ENCODE measurements at places on chromosomes 7 and 10.

- no peak for DNase-seq
Observed at GRCh38 chr7:109351493-109351892, 781.8 kb downstream of the DNAJB9 start.

- no peak for DNase-seq
Observed at GRCh38 chr10:84397735-84398144, 69.4 kb downstream of the CCSER2 start.

GRCh38 chr7:77396894-77397547 is 19.1 kb downstream of the GSAP start:
- DNase-seq = no peak

- DNase-seq = no peak
Observed at GRCh38 chr10:123133541-123134342, 2.0 kb upstream of the HMX3 start.

- DNase-seq = no peak
Observed at GRCh38 chr7:12294701-12295100, 83.6 kb downstream of the TMEM106B start.

- no peak for DNase-seq
Observed at GRCh38 chr10:95214793-95215192, 20.8 kb downstream of the ACSM6 start.

DNA sequence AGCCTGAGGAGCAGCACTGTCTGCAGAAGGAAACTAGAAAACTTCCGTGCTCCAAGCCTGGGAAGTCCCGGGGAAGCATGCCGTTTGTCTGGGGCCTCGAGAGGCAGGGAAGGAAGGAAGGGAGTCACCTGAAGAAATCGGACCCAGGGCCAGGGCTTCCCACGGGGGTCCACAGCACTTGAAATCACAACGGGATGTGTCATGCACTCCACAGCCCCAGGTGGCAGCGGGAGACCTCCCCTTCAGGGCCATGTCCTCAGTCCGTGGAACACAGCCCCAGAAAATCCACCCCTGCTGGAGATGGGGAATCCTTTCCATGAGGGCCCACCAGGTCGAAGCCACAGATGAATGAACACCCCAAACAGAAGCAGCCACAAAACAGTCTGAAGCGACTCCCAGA is 239.5 kb downstream of the MGMT start:
- DNase-seq = no peak

DNA sequence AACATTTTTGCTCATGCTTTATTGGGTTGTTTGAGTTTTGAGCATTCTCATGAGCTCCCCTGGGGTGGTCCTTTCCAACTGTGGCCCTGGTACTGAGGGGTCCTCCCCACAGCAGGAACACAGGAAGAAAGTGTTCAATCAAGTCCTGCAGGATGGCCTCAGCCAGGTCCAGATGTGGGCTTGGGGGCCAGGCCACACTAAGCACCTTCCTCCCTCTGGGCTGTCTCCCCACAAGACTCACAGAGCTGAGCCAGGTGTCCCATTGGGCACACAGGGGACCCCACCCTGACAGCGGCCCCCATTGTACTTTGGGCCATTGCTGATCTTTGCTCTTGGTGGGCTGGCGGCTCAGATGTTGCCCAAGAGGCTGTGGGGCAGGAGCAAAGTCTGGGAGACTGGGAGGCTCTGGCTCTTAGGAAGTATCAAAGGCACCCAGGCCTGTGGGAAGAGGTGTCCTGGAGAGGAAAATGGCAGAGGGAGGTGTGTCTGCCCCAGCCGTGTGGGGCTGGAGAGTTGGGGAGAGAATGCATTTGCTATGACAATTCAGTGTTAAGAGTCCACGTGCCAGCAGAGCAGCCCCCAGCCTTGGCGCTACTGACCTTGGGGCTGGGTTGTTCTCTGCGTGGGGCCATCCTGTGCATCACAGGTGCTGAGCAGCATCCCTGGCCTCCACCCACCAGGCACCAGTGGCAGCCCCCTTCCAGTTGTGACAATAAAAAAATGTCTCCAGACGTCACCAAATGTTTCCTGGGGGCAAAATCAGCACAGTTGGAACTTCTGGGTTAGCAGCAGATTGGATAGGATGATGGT is 17.8 kb downstream of the SCART1 start:
- no peak for DNase-seq

GRCh38 chr7:77587272-77587671 is 50.2 kb downstream of the PTPN12 start:
- DNase-seq = no peak

DNA sequence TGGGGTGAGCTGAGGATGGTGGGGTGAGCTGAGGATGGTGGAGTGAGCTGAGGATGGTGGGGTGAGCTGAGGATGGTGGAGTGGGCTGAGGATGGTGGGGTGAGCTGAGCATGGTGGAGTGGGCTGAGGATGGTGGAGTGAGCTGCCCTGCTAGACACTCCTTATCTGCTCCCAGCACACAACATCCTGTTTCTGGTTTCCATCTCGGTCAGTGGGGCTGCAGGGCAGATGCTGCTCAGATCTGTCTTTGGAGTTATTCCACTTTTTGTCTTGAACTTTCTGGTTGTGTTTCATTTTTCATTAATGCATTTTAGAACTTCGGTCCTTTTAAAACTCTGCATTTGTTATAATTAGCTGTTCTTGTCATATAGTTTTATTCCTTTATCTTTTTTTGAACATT is 67.9 kb upstream of the ANTXRL start:
- DNase-seq = no peak

DNA sequence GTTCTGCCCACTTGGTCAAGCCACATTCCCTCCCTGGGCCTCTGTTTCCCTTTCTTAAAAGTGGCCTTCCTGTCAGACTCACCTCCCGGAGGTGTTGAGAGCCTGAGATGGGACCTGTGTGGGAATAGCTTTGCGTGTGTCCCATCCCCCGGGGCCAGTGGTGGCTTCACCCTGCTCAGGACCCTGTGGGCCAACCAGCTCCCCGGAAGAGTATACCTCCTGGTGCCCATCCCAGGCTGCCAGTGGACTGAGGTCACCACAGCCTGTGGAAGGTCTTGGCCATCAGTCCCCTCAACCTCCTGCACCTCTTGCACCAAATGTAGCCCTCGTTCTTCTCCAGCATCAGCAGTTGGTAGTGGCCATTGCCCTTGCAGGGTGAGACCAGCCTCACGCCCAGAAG is 145.1 kb downstream of the RGS10 start:
- no peak for DNase-seq

GRCh38 chr10:124124769-124125161 is 31.4 kb upstream of the CHST15 start:
- DNase-seq = no peak

- DNase-seq = no peak
Observed at GRCh38 chr7:73839743-73840714, 2.3 kb downstream of the METTL27 start.

GRCh38 chr10:52729271-52730104 is 43.1 kb downstream of the MBL2 start:
- no peak for DNase-seq

GRCh38 chr7:156460858-156461627 is 179.5 kb upstream of the RNF32 start:
- no peak for DNase-seq

DNA sequence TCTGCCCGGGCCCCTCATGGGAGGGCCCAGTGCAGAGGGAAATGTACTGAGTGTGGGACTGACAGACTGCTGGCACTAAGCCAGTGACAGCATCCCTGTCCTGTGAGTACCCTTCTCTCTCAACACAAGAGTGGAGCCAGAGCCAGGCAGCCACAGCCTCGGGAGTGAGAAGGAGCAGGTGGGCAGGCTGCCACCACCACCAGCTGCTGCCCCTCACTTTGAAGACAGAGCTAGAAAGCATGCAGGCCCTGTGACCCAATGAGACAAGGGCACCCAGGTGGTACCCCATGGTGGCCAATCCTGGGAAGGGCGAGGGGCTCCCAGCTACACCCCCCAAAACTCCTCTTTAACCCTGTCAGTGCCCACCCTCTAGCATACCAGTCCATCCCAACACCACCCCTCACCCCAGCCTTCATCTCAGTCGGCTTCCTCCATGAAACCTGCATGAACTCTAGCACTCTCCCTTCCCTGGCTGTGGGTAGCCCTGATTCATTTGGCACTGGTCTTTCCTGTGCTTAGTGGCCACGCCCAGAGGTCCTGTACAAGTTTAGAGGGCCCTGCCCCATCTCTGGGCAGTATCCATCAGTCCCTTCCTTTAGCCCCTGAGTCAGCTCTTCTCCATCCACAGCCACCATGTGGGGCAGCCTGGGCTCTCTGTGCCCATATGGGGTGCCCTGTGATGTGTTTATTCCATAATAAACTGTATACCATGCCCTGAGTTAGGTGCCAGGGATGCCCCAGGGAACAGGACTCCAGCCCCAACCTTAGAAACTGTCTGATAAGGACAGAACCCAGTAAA is 207.0 kb upstream of the ZMIZ1 start:
- DNase-seq = no peak

DNA sequence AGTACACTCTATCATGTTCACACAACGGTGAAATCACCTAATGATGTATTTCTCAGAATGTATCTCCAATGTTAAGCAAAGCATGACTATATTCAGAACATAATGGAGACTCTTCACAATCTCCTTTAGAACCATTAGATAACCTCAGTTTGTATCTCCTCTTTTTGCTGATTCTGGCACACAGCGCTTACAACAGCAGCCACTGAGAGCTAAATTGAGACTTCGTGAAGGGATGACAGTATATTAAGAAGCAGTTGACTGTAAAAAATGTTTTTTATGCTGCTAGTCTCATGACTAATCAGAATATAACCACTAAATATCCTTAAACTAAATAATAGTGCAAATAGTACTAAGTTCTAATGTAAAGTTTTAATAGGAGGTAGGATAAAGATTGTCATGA is 46.9 kb downstream of the KMT2E start:
- DNase-seq = no peak
